ENCODE measurements at places on chromosomes 2 and 18.

- DNase-seq, result no peak
Measured at GRCh38 chr2:74953796-74954499, 4.5 kb upstream of the POLE4 start.

GRCh38 chr18:8177330-8178016 lies 431.8 kb upstream of the RAB12 start:
- DNase-seq, result peak; percentile 17

DNA sequence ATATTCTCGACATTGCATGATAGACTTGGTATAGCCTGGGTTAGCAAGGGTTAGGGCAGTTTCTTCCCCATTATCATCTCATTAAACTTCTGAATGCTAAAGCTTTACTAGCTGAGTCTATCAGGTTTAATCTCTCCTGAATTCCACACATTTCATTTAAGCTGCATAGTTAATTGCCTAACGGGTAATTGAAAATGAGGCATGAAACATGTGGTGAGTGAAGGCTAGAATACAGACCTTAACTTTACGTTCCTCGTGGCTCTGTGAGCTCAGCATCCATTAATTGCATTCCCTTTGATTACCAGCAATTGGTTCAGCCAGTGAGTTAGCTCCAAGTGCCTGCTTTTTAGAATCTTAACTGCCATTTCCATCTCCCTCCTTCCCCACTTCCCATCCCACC lies 126.5 kb upstream of the MEX3C start:
- DNase-seq, result no peak

DNA sequence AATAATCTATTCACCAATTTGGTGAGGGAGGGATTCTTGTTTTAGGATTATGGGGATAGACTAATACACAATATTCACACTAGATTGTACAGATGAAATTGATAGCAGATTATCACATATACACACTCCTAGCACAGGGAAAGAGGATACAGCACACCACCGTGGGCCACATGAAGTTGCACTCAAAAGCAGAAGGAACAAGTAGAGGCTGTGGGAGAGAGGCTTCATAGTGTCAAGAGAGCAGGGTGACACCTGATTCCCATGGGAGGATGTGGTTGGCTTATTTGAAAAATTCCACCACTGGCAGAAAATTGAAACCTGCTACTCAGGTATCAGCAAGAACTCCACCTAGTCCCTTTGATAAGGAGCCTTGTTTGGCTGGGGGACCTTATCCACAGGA lies 395.6 kb downstream of the SPAG16 start:
- DNase-seq, result no peak

GRCh38 chr2:222861411-222862105 lies 722 bp downstream of the ACSL3 start:
- DNase-seq, result no peak

DNA sequence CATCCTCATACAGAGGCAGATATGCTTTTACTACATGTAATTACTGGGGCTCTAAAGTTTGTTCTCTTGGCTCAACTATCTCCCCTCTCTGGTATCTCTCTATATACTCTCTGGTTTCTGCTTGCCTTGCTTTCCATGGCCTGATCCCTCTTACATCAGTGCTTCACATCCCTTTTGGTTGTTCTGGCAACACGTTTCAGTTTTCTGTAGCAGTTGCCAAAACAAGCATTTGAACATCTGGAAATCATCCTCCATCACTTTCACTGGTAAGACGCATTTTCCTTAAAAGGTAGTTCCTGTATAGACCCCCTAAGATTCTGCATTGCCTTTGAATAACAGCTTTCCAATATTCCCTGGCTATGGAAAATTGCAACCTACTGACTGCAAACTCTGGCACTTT lies 25.9 kb downstream of the COL5A2 start:
- DNase-seq, result no peak

- no peak for DNase-seq
Measured at GRCh38 chr2:71631411-71631931, 178.1 kb downstream of the DYSF start.

GRCh38 chr2:84697895-84698294 lies 181.6 kb downstream of the DNAH6 start:
- DNase-seq, result no peak
